Cardiac muscle cell (in vitro differentiated cells and primary cell): ENCODE measurements at places on chromosomes 3 and 15. TPM values are rescaled to one million over a fixed set of nuclear protein-coding genes. Genes with fewer than 3 reads are reported as not detected.
A peak's percentile ranks its signal among the peaks of the same experiment; 100 is the strongest.

Gene HGD
- 0.39 TPM in 1 of 2 replicates, not detected in the other for total RNA-seq

Gene SEMA3G
- 6.5 and 13.6 TPM in 2 replicates for total RNA-seq

Gene PDIA5
- total RNA-seq = 11.7 and 14.5 TPM in 2 replicates

Gene FMN1
- 1.8 and 3.3 TPM in 2 replicates for total RNA-seq

Gene MAP6D1
- 7.8 and 8.1 TPM in 2 replicates for total RNA-seq

Gene PLSCR2
- total RNA-seq = not detected in 2 replicates

Gene MRPS22
- total RNA-seq = 63.4 and 71.1 TPM in 2 replicates

Gene IQCH
- total RNA-seq = 5.9 and 8.0 TPM in 2 replicates

Gene ADAMTS9
- total RNA-seq = 114 and 168 TPM in 2 replicates

Gene BSN
- total RNA-seq = 1.9 and 2.1 TPM in 2 replicates

Gene PP2D1
- not detected in 2 replicates for total RNA-seq

DNA sequence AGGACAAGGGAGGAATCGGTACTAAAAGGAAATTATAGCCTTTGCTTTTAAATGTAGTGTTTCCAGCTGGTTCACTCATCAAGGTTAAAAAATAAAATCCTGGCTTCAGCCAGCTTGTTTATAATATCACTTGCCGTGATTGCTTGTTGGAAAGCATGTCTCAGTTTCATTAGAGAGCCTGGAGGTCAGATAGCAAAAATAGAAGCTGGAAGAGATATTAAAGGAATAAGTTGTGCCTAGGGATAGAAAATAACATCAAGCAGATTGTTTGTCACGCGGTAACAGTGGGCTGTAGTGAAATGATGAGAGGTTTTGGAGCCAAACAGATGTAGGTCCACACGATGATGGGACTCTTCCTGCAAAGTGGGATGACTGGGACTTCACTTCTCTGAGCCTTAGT lies 17.7 kb upstream of the SLMAP start:
- H3K4me1 ChIP-seq = no peaks in the 10 kb centered on the region
- H3K36me3 ChIP-seq = no peaks in the 10 kb centered on the region
- H3K4me3 ChIP-seq = no peak overlapping the region
- no peak overlapping the region for H3K27ac ChIP-seq

DNA sequence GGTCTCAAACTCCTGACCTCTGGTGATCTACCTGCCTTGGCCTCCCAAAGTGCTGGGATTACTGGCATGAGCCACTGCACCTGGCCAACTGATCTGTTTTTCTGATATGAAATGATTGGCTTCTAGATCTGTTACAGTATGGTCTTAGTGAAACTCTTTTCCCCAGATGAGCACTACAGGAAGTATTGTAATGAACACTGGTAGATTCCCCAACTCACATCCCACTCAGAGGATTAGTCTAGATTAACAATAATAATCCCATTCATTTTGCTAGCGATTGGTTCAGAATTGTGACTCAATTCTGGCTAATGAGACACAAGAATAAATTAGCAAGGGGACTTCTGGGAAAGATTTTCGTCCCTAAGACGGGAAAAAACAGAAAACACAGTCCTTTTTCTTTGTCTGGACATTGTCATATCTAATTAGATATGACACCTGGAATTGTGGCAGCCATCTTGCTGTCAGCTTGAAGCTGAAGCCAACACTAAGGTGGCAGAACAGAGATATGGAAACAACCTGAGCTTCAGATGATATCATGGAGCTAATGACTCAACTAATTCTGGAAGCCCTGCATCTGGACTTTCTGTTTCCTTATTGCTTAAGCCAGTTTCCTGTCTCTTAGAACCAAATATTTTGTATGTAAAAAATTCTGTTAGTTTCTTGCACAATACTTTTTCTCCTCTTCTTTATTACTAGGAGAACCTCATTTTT lies 17.4 kb upstream of the NPTN start:
- H3K4me1 ChIP-seq = no peaks in the 10 kb centered on the region
- no peaks in the 10 kb centered on the region for H3K36me3 ChIP-seq
- H3K27ac ChIP-seq = no peak overlapping the region
- H3K27me3 ChIP-seq = peaks cover 3% of the 10 kb centered on the region

DNA sequence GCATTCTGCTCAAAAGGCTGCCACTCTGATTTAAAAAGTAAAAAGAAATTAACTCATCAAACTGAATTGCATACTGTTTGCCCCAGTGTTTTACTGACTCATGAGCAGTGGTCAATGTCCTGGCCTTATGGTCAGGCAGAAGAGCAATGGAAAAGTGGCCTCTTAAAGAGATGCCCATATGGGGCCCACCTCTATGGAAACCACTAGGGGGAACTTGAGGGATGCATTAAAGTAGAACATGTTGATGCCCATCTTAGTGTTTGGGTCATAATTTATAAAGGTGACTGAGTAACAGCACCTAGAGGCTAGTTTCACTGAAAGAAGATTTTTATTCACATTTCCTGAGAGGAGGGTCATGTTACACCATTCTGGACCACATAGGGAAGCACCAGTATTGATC lies 66.5 kb upstream of the RNU6-1 start:
- H3K27ac ChIP-seq = no peak overlapping the region
- no peaks in the 10 kb centered on the region for H3K36me3 ChIP-seq
- DNase-seq = no peak
- H3K4me1 ChIP-seq = no peaks in the 10 kb centered on the region
- H3K4me3 ChIP-seq = no peak overlapping the region

DNA sequence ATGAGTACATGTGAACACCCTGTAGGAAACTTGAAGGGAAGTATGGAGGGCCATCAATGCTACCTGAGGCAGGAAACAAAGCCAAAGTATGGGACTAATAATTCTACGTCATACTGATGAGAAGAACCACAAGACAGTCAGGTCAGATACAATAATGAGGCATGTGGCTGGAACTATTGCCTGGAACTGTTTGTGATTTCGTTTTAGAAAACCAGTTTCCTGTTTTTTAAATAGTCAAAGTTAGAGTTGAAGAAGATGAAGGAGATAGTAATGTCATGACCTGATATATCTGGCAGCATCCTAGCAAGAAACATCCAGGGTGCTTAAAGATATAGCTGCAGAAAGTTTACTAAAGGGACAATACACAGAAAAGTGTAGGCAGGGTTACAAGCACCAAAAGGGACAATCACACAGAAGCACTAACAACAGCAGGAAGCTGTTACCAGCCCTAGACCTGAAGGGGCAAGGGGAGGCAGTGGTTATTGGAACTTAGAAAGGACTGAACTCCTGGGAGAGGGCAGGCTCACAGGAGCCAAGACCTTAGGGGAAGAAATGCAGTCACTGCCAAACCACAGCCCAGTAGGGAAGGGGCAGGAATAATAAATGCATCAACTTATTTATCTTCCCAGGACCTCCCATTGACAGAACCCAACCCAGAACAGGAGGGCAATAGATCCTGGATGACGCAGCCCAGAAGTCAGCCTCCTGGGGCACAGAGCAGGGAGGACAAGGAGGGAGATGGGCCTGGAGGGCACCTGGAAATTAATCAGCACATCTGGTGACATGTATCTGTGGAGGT lies 302.1 kb upstream of the STT3B start:
- H3K36me3 ChIP-seq = no peaks in the 10 kb centered on the region
- H3K4me1 ChIP-seq = no peaks in the 10 kb centered on the region
- DNase-seq = no peak
- no peaks in the 10 kb centered on the region for H3K27me3 ChIP-seq

DNA sequence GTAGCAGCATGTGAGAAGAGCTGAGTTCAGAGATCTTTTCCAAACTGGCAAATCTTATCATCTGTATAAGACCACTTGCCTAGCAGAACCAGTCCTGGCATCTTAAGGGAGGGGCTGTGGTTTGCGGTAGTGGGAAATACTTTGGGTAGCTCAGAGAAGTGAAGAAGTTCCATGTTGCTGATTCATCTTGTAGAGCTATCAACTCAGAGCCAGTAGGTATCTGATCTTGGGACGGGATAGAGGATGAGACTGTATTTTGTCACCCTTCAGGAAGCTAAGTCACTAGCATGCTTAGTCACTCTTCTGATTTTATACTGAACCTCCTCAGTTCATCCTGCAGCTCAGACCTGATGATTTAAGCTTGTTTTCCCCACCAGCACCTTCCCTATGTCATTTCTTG lies 211.4 kb downstream of the NR1D2 start:
- no peaks in the 10 kb centered on the region for H3K36me3 ChIP-seq
- no peaks in the 10 kb centered on the region for H3K4me1 ChIP-seq
- DNase-seq = no peak
- H3K27me3 ChIP-seq = no peaks in the 10 kb centered on the region

DNA sequence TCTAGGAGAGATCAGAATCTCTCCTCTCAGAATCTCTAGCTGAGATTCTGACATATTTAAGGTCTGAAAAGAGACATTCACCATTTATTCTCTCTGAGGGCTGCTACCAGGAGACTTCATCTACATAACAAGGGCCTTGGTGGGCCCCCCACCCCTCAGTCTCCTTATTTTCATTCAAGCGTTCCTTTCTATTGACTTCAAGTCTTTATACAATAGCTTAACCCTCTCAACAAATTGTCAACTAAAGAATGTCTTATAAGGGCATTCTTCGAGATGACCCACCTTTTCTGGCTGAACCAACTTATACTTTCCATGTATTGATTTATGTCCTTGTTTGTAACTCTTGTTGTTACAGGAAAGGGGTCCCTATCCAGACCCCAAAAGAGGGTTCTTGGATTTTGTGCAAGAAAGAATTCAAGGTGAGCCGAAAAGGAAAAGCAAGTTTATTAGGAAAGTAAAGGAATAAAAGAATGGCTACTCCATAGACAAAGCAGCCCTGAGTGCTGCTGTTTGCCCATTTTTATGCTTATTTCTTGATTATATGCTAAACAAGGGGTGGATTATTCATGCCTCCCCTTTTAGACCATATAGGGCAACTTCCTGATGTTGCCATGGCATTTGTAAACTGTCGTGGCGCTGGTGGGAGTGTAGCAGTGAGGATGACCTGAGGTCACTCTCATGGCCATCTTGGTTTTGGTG lies 209.5 kb upstream of the ALCAM start:
- H3K36me3 ChIP-seq = no peaks in the 10 kb centered on the region
- no peak overlapping the region for H3K4me3 ChIP-seq
- no peak overlapping the region for H3K27ac ChIP-seq
- H3K27me3 ChIP-seq = no peaks in the 10 kb centered on the region
- DNase-seq = no peak

GRCh38 chr3:132522353-132522752 lies 74.7 kb upstream of the ACKR4 start:
- no peak overlapping the region for H3K4me3 ChIP-seq
- DNase-seq = no peak
- H3K4me1 ChIP-seq = no peaks in the 10 kb centered on the region
- H3K36me3 ChIP-seq = peaks cover 75% of the 10 kb centered on the region
- H3K27ac ChIP-seq = peak overlapping the region; percentile 38

GRCh38 chr3:141449424-141449823 lies 37.4 kb upstream of the RASA2 start:
- H3K27me3 ChIP-seq = no peaks in the 10 kb centered on the region
- no peak for DNase-seq
- H3K4me1 ChIP-seq = no peaks in the 10 kb centered on the region
- H3K4me3 ChIP-seq = no peak overlapping the region
- peak overlapping the region; percentile 43 for H3K27ac ChIP-seq

GRCh38 chr3:158774965-158775364 lies 26.9 kb upstream of the MFSD1 start:
- no peaks in the 10 kb centered on the region for H3K4me1 ChIP-seq
- no peak overlapping the region for H3K4me3 ChIP-seq
- no peaks in the 10 kb centered on the region for H3K27me3 ChIP-seq
- no peak overlapping the region for H3K27ac ChIP-seq
- no peaks in the 10 kb centered on the region for H3K36me3 ChIP-seq
- DNase-seq = no peak

- H3K27me3 ChIP-seq = no peaks in the 10 kb centered on the region
- peak overlapping the region; percentile 84 for H3K27ac ChIP-seq
- no peak for DNase-seq
- no peak overlapping the region for H3K4me3 ChIP-seq
- H3K36me3 ChIP-seq = no peaks in the 10 kb centered on the region
Observed at GRCh38 chr15:36722555-36722954, 143.1 kb downstream of the CDIN1 start.

DNA sequence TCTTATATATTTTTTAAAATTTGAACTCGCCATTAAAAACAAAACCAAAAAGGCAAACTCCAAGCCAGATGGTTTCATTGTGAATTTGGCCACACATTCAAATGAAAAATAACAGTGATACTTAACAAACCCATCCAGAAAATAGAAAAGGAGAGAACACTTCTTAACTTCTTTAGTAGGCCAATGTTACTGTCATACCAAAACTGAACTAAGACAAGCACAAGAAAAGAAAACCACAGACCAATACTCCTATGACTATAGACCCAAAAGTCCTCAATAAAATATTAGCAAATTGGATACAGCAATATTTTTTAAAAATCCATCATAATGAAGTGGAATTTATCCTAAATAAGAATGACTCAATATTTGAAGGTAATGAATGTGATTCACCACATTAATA lies 73.5 kb upstream of the ALDH1A3 start:
- H3K36me3 ChIP-seq = no peaks in the 10 kb centered on the region
- no peak overlapping the region for H3K4me3 ChIP-seq
- no peak for DNase-seq
- peaks cover 5% of the 10 kb centered on the region for H3K4me1 ChIP-seq
- H3K27me3 ChIP-seq = no peaks in the 10 kb centered on the region
- H3K27ac ChIP-seq = no peak overlapping the region

DNA sequence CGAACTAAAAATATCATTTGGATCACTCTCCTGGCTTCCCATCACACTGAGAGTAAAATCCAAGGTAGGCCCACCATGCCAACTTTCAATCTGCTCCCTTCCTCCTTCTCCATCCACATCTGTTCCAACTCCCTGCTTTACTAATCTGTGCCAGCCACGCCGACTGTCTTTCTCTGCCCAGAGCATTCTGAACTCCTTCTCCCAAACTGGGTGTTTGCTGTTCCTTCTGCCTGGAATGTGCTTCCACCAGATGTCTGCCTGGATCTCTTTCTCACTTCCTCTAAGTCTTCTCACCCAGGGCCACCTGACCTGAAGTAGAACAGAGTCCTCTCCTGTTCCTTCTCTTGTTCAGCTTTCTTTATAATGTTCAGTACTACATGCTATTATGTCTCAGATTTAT lies 5.6 kb upstream of the ARL8B start:
- no peaks in the 10 kb centered on the region for H3K27me3 ChIP-seq
- H3K4me3 ChIP-seq = no peak overlapping the region
- no peaks in the 10 kb centered on the region for H3K4me1 ChIP-seq
- no peak overlapping the region for H3K27ac ChIP-seq

- H3K4me1 ChIP-seq = peaks cover 24% of the 10 kb centered on the region
- no peak overlapping the region for H3K27ac ChIP-seq
- H3K36me3 ChIP-seq = no peaks in the 10 kb centered on the region
- no peak overlapping the region for H3K4me3 ChIP-seq
- no peaks in the 10 kb centered on the region for H3K27me3 ChIP-seq
- DNase-seq = peak; percentile 88
Observed at GRCh38 chr15:52252781-52253180, 42.8 kb downstream of the MYO5C start.

- no peak for DNase-seq
- no peak overlapping the region for H3K4me3 ChIP-seq
- H3K36me3 ChIP-seq = peaks cover 9% of the 10 kb centered on the region
- no peaks in the 10 kb centered on the region for H3K27me3 ChIP-seq
- H3K4me1 ChIP-seq = peaks cover 20% of the 10 kb centered on the region
- H3K27ac ChIP-seq = peak overlapping the region; percentile 84
Observed at GRCh38 chr15:57284535-57284934, 91.8 kb upstream of the CGNL1 start.
